ENCODE measurements at places on chromosomes 7 and 10. TPM values are rescaled to one million over a fixed set of nuclear protein-coding genes. Genes with fewer than 3 reads are reported as not detected.

KLF6 gene
- 170 TPM for total RNA-seq

MRLN gene
- total RNA-seq, result not detected

ZSCAN25 gene
- total RNA-seq, result 21.7 TPM

GRCh38 chr7:49159536-49159935, 235.2 kb downstream of the CDC14C start:
- no peaks in the 10 kb centered on the region for H3K36me3 ChIP-seq
- no peaks in the 10 kb centered on the region for H3K27me3 ChIP-seq

DNA sequence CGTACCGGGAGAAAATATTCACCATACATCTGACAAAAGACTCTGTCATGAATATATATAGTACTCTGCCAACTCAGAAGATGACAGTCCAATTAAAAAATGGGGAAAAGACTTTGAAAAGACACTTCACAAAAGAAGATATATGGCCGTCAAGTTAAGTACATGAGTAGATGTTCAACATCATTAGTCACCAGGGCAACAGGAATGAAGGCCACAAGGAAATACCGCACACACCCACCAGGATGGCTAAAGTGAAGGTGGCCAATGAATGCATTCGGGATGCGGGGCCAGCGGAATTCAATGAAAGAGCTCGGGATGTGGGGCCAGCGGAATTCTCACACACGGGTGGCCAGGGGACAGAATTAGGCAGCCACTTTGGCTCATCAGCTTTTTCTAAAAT, 42.2 kb downstream of the MAD1L1 start:
- H3K4me1 ChIP-seq, result no peaks in the 10 kb centered on the region
- H3K4me3 ChIP-seq, result no peak overlapping the region
- H3K27ac ChIP-seq, result no peak overlapping the region
- peaks cover under 1% of the 10 kb centered on the region for H3K36me3 ChIP-seq
- no peaks in the 10 kb centered on the region for H3K27me3 ChIP-seq
- no peak for DNase-seq

DNA sequence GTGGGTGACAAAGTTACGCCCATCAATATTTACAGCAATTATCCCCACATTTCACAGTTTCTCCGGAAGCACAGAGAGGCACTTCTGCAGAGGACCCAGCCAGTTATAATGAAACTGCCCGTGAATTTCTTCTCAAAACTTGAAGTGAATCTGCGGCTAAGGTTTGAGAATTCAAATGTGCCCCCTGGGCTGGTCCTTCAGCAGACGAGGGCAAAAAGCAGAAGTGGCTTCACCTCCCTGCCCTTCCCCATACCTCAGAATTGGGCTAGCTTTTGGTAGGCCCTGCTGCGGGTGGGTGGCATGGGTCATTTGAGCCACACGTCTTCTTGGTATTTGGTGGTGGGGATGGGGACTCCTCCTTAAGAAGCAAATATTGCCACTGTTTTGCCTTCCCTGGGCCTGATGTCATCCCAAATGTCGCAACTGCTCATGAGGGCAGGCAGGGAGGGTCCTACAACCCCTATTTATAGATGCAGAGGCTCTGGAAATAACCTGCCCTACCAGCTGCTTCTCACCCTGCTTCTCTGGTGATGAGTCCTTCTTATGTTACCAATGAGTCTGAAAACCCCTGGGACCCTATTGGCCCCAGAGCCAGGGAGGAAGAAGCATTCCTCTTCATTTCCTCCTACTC, 16.6 kb upstream of the WDFY4 start:
- H3K4me3 ChIP-seq, result no peak overlapping the region
- no peaks in the 10 kb centered on the region for H3K4me1 ChIP-seq
- H3K27me3 ChIP-seq, result no peaks in the 10 kb centered on the region
- no peak for DNase-seq
- H3K36me3 ChIP-seq, result no peaks in the 10 kb centered on the region
- H3K27ac ChIP-seq, result no peak overlapping the region

- H3K27ac ChIP-seq, result no peak overlapping the region
- H3K4me1 ChIP-seq, result no peaks in the 10 kb centered on the region
- no peaks in the 10 kb centered on the region for H3K27me3 ChIP-seq
- no peak for DNase-seq
- H3K4me3 ChIP-seq, result no peak overlapping the region
Measured at GRCh38 chr7:142438235-142438922, 180.5 kb upstream of the PRSS58 start.

GRCh38 chr10:71737834-71738197, 18.2 kb upstream of the C10orf105 start:
- H3K27me3 ChIP-seq, result no peaks in the 10 kb centered on the region
- DNase-seq, result no peak
- no peaks in the 10 kb centered on the region for H3K4me1 ChIP-seq
- no peak overlapping the region for H3K4me3 ChIP-seq
- H3K27ac ChIP-seq, result no peak overlapping the region
- H3K36me3 ChIP-seq, result no peaks in the 10 kb centered on the region

DNA sequence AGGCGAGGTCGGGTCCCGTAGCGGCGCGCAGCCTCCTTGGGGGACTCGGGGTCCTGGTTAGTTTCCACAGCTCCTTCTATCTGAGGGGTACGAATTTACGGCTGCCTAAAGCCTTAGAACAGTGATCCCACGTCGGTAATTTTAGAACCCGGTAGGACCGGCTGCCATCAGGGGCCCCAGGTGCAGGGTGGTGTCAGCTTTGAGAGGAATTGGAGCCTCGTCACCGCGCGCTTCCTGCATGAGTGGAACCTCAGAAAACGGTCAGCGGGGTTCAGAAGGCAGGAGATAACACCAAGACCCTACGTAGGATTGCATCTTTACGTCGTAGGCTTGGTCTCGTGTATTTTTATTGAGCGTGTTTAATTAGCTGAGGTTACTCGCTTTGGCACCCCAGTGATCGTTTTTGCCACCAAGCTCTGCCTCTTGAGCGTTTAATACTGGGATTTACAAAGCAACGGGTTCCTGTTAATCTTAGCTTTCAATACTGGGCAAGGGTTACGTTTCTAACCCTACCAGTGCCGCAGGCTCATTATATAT, 443 bp downstream of the RNF32 start:
- peaks cover 5% of the 10 kb centered on the region for H3K4me1 ChIP-seq
- peak overlapping the region; percentile 78 for H3K4me3 ChIP-seq
- H3K36me3 ChIP-seq, result no peaks in the 10 kb centered on the region
- DNase-seq, result no peak
- no peak overlapping the region for H3K27ac ChIP-seq

DNA sequence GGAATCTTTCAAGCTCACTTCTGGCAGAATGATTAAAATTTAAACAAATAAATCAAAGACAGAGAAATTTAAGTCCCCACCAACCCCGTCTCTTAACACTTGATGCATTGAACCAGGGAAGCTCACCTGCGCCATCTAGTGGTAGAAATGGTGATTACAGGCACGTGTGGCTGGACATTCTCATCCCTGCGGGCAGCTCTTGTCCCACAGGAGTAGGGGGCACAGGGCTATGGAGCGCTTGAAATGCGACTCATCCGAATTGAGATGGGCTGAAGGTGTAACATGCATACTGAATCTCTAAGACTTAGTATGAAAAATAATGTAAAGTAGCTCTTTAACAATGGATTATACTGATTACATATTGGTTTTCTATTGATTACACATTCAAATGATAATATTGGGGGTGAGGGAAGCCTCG, 24.8 kb upstream of the SLIT1 start:
- no peak for DNase-seq
- no peak overlapping the region for H3K27ac ChIP-seq
- no peak overlapping the region for H3K4me3 ChIP-seq
- H3K36me3 ChIP-seq, result no peaks in the 10 kb centered on the region

DNA sequence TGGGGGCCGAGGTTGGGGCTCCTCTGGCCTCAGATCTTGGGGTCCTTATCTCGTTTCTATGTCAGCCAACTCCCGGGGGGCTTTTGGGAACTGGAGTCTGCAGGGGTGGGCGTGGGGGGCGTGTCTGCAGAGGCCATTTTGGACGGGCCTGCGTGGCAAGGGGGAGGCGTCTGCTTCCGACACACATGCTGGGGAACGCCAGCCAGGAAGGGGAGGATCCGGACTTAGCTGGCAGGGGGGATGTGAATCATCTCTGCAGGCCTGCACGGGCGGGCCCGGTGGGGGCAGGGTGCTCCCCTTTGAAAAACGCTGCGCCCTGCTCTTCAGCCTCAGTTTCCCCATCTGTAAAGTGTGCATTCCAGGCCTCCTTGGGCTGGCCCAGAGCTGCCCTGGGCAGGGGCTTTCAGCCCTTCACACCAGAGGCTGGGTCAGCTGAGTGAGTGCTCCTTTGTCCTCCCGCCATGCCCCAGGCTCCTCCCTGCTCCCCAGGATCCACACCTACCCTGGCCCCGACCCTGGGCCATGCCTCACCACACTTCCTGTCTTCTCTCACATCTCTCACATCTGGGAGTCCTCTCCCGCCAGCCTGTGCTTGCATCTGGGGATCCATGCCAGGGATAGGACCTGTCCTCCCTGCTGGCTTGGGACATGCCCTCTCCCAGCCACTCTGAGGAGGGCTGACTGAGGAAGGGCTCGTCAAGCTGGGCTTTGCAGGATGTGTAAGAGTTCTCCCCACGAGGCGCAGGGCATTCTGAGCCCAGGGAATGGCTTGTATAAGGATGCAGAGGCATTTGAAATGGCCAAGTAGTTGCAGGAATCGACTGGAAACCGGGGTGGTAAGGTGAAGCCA, 172.6 kb upstream of the TNRC18 start:
- peaks cover 20% of the 10 kb centered on the region for H3K4me1 ChIP-seq
- peak overlapping the region; percentile 89 for H3K4me3 ChIP-seq
- no peaks in the 10 kb centered on the region for H3K36me3 ChIP-seq
- DNase-seq, result peak; percentile 84
- H3K27me3 ChIP-seq, result no peaks in the 10 kb centered on the region
- H3K27ac ChIP-seq, result peak overlapping the region; percentile 52

DNA sequence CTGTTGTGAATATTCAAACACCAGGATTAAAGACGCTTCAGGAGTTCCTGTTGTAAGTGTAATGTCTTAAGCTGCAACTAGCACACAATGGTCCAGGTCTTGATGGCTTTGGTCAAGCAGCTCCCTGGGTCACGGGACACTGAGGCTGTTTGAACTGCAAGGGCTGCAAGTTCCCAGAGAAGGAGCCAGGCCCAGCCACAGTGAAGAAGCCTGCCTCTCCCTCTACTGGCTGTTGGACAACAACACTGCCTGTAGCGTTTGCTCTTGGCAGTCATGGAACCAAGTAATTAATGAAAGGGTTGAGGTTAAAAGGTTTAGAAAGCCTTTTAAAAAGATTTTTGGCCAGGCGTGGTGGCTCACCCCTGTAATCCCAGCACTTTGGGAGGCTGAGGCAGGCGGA, 31.9 kb upstream of the GUSB start:
- H3K27me3 ChIP-seq, result no peaks in the 10 kb centered on the region
- no peak overlapping the region for H3K4me3 ChIP-seq
- no peak overlapping the region for H3K27ac ChIP-seq
- H3K4me1 ChIP-seq, result no peaks in the 10 kb centered on the region

DNA sequence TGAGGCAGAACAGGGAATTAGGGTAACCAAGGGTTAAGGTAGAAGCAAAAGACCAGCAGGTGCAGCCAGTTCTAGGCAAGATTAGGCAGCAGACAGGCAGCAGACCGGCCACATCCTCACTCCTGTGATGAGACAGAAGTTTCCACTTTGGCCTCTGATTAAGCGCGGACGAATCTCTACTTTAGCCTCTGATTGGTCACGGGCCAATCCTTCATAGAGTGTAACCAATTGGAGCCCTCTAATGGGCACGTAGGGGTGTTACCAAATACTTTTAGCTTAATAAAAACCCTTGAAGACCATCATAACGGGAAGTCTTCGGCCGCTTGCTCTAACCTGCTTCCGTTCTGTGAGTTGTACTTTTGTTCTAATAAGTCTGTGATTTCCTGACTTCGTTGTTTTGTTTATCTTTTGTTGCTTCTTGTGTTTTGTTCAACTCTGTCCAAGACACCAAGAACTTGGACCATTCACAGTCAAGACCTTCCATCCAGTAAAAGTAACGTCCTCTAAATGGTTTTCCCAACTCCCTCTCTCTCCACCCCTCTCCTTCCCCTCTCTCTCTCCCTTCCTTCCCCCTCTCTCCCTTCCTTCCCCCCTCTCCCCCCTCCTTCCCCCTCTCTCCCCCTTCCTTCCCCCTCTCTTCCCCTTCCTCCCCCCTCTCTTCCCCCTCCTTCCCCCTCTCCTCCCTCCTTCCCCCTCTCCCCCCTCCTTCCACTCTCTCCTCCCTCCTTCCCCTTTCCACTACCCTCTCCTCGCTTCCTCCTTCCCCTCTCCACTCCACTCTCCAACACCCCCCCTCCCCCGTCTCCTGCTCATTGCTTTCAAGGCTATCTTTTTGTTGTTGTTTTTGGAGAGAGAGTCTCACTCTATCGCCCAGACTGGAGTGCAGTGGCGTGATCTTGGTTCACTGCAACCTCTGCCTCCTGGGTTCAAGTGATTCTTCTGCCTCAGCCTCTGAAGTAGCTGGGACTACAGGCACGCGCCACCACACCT, 13.2 kb upstream of the MALSU1 start:
- no peaks in the 10 kb centered on the region for H3K27me3 ChIP-seq
- no peaks in the 10 kb centered on the region for H3K4me1 ChIP-seq
- no peak for DNase-seq
- no peaks in the 10 kb centered on the region for H3K36me3 ChIP-seq

- no peaks in the 10 kb centered on the region for H3K27me3 ChIP-seq
- H3K36me3 ChIP-seq, result no peaks in the 10 kb centered on the region
- H3K27ac ChIP-seq, result no peak overlapping the region
- H3K4me3 ChIP-seq, result no peak overlapping the region
- no peak for DNase-seq
- H3K4me1 ChIP-seq, result no peaks in the 10 kb centered on the region
Measured at GRCh38 chr7:2924866-2925840, 81.0 kb upstream of the GNA12 start.

- no peak overlapping the region for H3K4me3 ChIP-seq
- no peaks in the 10 kb centered on the region for H3K36me3 ChIP-seq
- DNase-seq, result no peak
- H3K4me1 ChIP-seq, result no peaks in the 10 kb centered on the region
- no peaks in the 10 kb centered on the region for H3K27me3 ChIP-seq
Measured at GRCh38 chr10:88253-88652, 39.2 kb upstream of the TUBB8 start.

DNA sequence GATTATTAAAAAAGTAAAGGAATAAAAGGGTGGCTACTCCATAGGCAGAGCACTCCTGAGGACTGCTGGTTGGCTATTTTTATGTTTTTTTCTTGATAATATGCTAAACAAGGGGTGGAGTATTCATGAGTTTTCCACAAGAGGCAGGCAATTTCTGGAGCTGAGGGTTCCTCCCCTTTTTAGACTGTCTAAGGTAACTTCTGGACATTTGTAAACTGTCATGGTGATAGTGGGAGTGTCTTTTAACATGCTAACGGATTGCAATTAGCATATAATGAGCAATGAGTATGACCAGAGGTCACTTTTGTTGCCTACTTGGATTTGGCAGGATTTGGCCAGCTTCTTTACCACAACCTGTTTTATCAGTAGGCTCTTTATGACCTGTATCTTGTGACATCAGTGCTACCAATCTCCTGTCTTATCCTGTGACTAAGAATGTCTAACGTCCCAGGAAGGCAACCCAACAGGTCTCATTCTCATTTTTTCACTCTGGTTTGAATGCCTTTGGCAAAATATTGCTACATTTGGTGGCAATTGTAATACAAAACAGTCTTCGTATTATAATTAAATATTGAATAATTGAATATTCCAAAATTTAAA, 587.8 kb upstream of the POM121L12 start:
- DNase-seq, result no peak
- H3K27ac ChIP-seq, result no peak overlapping the region
- no peaks in the 10 kb centered on the region for H3K27me3 ChIP-seq
- no peaks in the 10 kb centered on the region for H3K36me3 ChIP-seq

GRCh38 chr10:75971402-75972211, 540.2 kb downstream of the LRMDA start:
- no peak overlapping the region for H3K4me3 ChIP-seq
- no peak for DNase-seq
- H3K36me3 ChIP-seq, result no peaks in the 10 kb centered on the region
- H3K4me1 ChIP-seq, result peaks cover 7% of the 10 kb centered on the region
